ENCODE measurements at places on chromosomes 1 and 21.

GRCh38 chr1:245143849-245144248, 10.9 kb upstream of the KIF26B start:
- DNase-seq, result no peak

GRCh38 chr1:27992276-27992675, 32.5 kb downstream of the XKR8 start:
- no peak for DNase-seq

DNA sequence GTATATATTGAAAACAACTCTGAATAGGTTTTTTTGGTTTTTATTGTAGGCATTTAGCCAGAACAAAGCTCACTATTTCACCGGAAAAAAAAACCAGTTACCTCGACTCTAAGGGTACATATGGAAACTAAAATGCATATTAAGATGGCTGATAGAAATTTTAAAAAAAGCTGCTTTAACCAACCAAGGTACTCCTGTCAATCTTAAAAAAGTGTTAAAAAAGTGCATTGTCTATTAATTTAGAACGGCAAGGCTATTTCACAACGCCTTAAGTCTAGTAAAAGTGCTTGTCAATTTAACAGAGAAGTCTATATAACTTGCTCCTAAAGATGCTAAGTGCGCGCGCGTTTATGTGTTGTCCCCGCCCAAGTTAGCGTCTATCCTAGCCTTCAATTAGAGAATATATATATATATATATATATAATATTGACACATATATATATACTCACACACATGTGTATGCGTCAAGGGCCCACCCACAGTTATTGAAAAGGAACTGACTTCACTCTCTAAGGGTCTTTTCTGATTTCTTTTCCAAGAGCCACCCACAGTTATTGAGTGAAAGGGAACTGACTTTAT, 934 bp downstream of the ASPM start:
- DNase-seq, result no peak

DNA sequence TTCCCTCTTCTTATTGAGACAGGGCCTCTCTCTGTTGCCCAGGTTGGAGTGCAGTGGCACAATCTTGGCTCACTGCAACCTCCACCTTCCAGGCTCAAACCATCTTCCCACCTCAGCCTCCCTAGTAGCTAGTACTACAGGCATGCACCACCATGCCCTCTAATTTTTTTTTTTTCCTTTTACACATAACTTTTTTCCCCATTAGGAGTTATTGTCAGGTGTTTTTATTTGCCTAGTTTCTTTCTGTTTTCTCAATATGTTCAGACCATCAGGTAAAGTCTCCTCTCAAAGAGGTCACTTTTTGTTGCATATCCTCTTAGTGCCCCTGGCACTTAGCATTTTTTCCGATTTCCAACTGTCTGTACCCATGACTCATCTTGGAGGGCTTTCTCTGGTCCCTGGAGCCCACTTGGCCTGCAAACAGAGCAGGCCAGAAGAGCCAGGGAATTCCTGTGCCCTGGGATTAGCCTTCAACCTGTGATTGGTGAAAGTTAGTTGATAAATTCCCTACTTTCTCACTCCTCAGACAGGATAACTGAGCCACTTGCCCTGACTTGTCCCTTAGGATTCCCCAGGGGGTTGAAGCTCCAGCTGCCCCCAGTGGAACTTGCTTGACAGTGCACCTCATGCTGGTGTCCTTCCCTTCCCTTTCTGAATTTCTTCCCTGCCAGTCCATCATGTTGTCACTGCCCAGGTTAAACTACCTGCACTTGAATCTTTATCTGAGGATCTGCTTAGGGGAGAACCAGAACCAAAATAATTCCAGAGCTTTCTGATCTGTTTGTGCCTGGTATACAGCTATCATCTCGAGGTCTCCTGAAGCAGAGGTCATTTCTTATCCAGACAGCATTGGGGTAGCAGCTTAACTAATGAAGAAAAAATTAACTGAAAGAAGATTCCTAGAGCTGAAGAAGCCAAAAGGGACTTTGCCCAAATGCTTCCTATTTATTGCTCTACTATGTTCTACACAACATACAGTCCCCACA, 2.4 kb downstream of the NTPCR start:
- DNase-seq, result no peak
